ENCODE measurements at places on chromosomes 12 and 14. TPM values are rescaled to one million over a fixed set of nuclear protein-coding genes. Genes with fewer than 3 reads are reported as not detected.

DNA sequence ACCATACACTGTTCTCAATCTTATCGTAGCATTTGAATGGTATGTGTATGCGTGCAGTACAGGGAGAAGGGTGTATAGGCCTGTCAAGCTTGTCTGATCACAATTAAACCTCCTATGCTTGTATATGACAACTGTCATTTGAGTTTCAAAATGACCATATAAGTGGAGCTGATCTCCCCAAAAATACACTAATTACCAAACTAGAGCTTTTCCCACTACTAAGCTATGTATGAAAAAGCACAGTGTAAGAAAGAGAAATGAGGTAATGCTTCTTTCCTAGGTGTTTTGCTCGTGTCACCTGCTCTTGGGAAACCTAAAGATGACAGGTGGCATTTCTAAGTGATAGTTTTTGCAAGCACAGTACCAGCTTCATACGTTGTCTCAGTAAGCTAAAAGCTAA is 1.1 kb upstream of the STK38L start:
- peak overlapping the region; percentile 95 for H3K27ac ChIP-seq
- H3K4me1 ChIP-seq: peaks cover 53% of the 10 kb centered on the region
- no peaks in the 10 kb centered on the region for H3K27me3 ChIP-seq
- peak overlapping the region; percentile 98 for H3K4me3 ChIP-seq
- DNase-seq: no peak

GRCh38 chr12:51971679-51972421 is 20.4 kb downstream of the ACVR1B start:
- H3K36me3 ChIP-seq: peaks cover 14% of the 10 kb centered on the region
- peaks cover 54% of the 10 kb centered on the region for H3K4me1 ChIP-seq
- peak overlapping the region; percentile 63 for H3K27ac ChIP-seq
- H3K27me3 ChIP-seq: no peaks in the 10 kb centered on the region
- peak overlapping the region; percentile 69 for H3K4me3 ChIP-seq
- no peak for DNase-seq

DNA sequence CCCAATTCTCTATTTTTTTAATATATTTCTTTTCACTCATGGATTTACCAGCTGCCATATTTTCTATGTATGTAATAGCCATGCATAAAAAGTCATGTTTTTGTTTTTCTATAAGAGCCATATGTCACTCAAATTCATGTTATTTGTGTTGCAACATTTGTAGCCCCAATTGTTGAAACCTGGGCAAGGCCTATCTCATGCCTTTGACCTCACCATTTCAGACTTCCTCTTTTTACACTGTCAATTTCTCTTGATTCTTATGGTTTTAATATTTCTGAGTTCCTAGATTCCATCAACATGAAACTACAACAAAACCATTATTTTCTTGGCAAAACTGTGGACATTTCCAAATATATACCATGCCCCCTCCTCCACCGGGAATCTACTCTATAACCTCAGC is 647.5 kb downstream of the C12orf50 start:
- no peaks in the 10 kb centered on the region for H3K27me3 ChIP-seq
- H3K4me1 ChIP-seq: peaks cover 2% of the 10 kb centered on the region
- no peaks in the 10 kb centered on the region for H3K36me3 ChIP-seq
- no peak overlapping the region for H3K27ac ChIP-seq
- H3K4me3 ChIP-seq: no peak overlapping the region

DNA sequence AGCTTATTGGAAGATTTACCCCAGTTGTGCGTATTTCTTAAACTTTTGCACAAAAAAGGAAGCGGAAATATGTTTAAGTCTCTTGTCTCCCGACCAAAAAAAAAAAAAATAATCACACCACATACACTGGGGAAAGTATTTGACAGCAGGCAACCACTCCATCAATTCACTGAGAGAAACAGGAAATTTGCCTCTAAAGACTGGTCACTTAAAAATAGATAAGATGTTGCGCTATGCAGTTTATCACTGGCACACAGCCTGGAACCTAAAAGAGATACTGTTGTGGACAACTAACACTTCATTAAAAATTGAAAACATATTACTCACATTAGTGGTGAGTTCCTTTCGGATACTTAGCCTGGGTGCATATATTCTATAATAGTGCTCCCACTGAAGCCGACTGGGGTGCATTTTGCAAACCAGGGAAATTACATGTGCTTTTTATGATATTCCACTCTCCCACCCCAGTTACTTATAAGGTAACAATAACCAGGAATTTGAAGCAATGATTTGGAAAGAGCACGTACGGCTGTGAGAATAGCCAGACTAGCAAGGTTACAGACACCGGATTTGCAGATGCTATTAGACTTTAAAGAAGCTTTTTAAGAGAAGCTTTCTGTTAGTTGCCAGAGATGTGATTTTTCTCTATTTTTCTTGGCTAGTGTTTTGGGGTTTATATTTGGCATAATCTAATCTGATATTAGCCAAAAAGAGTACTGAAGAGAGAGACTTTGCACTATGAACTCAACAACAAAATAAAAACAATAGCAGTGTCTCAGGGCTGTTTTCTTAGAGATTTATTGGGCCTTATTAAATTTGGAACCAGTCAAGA is 311.5 kb downstream of the NOVA1 start:
- no peaks in the 10 kb centered on the region for H3K4me1 ChIP-seq
- no peak overlapping the region for H3K27ac ChIP-seq
- no peaks in the 10 kb centered on the region for H3K27me3 ChIP-seq

DNA sequence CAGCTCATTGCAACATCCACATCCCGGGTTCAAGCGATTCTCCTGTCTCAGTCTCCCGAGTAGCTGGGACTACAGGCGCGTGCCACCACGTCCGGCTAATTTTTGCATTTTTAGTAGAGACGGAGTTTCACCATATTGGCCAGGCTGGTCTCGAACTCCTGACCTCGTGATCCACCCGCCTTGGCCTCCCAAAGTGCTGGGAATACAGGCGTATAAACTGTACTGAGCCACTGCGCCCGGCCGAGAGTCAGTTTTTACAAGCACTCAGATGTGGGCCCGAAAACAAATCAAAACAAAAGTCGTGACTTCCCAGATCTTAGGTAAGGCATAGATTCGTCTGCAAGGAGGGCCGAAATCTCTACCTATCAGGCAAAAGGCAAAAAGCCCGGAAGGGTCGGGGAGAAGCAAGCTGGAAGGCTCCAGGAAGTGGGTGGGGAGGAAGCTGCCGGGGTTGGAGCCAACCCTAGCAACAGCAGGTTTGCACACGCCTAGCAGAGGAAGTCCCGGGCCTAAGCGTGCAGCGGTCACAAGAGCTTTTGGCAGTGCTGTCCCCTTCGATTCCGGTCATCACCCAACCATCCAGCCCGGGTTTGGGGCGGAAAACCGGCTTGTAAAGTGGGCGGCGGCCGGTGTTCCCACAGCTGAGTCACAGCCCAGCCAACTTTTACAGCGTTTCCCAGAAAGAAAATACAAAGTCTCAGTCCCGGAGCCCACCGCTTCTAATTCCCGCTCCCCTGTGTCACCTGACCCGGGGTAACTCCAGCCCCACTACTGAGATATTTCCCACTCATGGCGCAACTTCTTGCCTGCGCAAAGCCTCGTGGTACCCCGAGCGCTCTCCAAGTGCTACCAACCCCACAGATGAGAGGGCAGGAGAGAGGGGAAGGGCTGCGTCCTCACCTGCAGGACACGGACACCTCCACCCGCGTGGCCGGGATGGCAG is 583 bp downstream of the CPNE8 start:
- DNase-seq: peak; percentile 19
- no peaks in the 10 kb centered on the region for H3K36me3 ChIP-seq
- H3K27ac ChIP-seq: peak overlapping the region; percentile 55
- peaks cover 20% of the 10 kb centered on the region for H3K27me3 ChIP-seq

DNA sequence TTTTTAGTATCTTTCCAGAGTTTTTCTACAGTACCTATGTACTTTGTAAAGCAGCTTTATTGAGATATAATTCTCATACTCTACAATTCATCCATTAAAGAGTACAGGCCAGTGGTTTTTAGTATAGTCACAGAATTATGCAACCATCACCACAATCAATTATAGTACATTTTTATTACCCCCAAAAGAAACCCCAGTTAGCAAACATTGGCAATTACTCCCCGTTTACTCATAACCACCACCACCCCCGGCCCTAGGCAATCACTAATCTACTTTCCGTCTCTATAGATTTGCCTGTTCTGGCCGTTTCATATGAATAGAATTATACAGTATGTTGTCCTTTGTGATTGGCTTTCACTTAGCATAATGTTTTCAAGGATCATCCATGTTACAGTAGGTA is 119.8 kb downstream of the KICS2 start:
- no peak overlapping the region for H3K4me3 ChIP-seq
- H3K27me3 ChIP-seq: peaks cover 5% of the 10 kb centered on the region
- no peaks in the 10 kb centered on the region for H3K4me1 ChIP-seq
- no peaks in the 10 kb centered on the region for H3K36me3 ChIP-seq
- H3K27ac ChIP-seq: no peak overlapping the region

DNA sequence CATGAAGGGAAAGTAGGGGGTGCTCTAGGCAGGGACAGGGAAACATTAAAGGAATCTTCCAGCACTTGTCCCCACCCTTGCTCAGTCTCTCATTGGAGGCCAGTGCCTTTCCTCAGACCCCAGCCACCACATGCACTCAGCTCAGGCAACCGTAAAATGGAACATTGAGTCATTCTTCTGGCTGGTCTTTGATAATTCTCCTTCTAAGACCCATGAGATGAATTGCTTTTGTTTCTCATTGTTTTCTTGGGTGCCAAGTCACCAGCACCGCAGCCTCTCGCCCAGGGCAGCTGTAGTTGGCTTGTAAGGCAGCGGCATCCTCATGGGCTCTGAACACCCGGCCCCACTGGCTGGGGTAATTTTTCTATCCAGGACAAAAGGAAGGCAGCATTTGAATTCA is 108.2 kb downstream of the PHETA1 start:
- H3K27me3 ChIP-seq: peaks cover 10% of the 10 kb centered on the region
- no peaks in the 10 kb centered on the region for H3K36me3 ChIP-seq
- H3K4me3 ChIP-seq: no peak overlapping the region
- DNase-seq: no peak
- H3K27ac ChIP-seq: no peak overlapping the region
- no peaks in the 10 kb centered on the region for H3K4me1 ChIP-seq

GRCh38 chr12:103181366-103182152 is 224.1 kb downstream of the ASCL1 start:
- no peak for DNase-seq
- H3K4me1 ChIP-seq: peaks cover 10% of the 10 kb centered on the region
- H3K27ac ChIP-seq: no peak overlapping the region
- no peaks in the 10 kb centered on the region for H3K27me3 ChIP-seq

DNA sequence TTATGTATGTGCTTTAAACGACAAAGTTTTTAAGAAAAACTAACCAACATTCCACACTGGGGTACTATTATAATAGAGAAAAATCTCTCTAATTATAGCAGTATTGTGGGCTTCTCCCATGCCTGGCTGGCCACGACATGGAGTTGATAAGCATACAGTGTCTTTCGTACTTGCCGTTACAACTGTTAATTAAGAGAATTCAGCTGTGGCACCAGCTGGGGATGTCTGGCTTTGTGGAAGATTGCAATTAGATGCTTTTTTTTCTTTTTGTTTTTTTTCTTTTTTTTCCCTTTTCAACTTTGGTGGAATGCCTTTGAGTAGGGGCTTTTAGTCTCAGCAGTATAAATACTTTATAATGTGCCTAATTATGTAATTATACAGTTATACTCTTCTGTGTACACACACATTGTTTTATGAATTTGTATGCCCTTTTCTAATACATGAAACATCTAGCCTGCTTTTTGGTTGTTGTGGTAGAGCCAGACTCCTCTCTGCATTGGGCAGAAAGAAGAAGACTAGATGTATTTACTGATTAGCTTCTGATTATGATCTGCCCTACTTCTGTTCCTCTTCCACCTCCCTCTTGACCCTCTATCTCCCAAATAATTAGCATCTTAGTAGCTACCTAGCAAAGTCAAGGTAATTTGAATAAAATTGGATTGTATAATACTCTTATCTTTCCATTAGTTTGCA is 76.4 kb downstream of the SUSD6 start:
- H3K36me3 ChIP-seq: peaks cover 35% of the 10 kb centered on the region
- peaks cover 76% of the 10 kb centered on the region for H3K4me1 ChIP-seq
- peak overlapping the region; percentile 36 for H3K27ac ChIP-seq
- DNase-seq: no peak

Gene RTN1
- total RNA-seq: not detected

GRCh38 chr12:93176610-93177126 is 201.1 kb upstream of the NUDT4 start:
- H3K4me1 ChIP-seq: peaks cover 21% of the 10 kb centered on the region
- no peaks in the 10 kb centered on the region for H3K36me3 ChIP-seq
- no peaks in the 10 kb centered on the region for H3K27me3 ChIP-seq

GRCh38 chr14:88729159-88729558 is 63.6 kb downstream of the EML5 start:
- H3K4me1 ChIP-seq: no peaks in the 10 kb centered on the region
- no peaks in the 10 kb centered on the region for H3K27me3 ChIP-seq
- no peak overlapping the region for H3K4me3 ChIP-seq
- H3K27ac ChIP-seq: no peak overlapping the region
- DNase-seq: no peak
- peaks cover 9% of the 10 kb centered on the region for H3K36me3 ChIP-seq

Gene ESRRB
- total RNA-seq: 0.11 TPM

Gene GZMH
- 0.93 TPM for total RNA-seq

Gene TAS2R30
- total RNA-seq: 3.4 TPM

- DNase-seq: no peak
- H3K36me3 ChIP-seq: peaks cover 17% of the 10 kb centered on the region
- H3K27me3 ChIP-seq: no peaks in the 10 kb centered on the region
- no peak overlapping the region for H3K4me3 ChIP-seq
- H3K27ac ChIP-seq: no peak overlapping the region
Measured at GRCh38 chr12:53169644-53170043, 10.9 kb upstream of the ZNF740 start.

Data from activated B cell treated with CpG ODN at 0.5 μM for 24 hours (primary cell).